Umbilical cord (tissue), 2 donors: ENCODE measurements at places on chromosomes 4 and X. TPM values are rescaled to one million over a fixed set of nuclear protein-coding genes. Genes with fewer than 3 reads are reported as not detected.

DNA sequence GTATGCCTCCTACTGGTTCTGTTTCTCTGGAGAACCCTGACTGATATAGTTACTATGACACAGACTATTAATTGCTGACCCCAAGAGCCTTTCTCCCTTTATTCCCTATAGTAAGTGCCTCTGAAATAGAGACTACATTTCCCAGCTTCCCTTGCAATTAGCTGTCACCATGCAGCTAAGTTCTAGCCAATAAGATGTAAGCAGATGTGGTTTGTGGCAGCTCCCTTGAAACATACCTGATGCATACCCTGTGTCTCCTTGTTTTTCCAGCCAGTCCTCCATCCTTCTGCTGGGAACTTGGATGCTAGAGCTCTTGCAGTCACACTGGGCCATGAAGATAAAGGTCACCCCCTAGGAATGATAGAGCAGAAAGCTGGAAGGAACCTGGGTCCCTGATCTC is 9.7 kb upstream of the TMEM165 start:
- no peak for DNase-seq

DNA sequence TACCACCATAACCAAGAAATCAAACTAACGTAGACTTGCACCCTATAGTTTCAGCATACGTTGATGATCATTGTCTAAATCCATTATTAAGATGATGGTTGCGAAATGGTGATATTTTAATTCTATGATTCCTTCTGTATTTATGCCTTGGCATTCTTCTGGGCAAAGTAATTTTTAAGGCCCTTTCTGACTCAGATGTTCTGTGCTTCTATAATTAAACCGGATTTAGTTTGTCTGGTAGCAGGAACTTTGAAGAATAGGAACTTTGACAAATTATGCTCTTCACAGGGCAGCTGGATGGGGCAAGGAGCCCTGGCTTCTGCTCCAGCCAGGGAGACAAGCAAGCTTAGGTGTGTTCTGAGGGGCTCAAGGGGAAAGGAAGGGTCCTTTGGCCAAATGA is 23.8 kb upstream of the PLAC1 start:
- no peak for DNase-seq

DNA sequence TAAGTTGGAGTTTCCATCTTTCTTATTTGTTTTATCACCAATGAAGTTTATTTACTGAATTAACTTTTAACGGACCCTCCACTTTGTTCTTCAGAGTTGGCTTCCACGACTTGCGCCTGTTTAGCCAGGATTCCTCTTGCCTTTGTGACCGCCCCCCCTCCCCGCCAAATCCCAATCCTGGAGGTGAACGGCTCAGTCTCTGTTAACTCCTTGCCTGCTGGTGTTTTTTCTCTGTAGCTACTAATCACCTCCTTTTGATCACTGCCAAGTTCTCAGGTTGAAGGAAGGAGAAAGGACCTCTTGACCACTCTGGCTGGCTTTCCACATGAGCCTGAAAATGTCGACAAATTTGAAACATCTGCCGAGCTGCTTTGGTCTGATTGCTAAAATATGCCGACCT is 46.8 kb upstream of the BCOR start:
- DNase-seq: no peak

- DNase-seq: no peak
Observed at GRCh38 chrX:2965965-2966364, 36.8 kb upstream of the ARSD start.

Gene CENPI
- total RNA-seq: 9.6 TPM

Gene RASSF6
- 4.1 TPM for total RNA-seq

Gene SNCA
- 86.4 TPM for total RNA-seq

Gene TBX22
- 2.4 TPM for total RNA-seq

GRCh38 chr4:29900336-29900735 is 819.8 kb upstream of the PCDH7 start:
- no peak for DNase-seq

Gene SLC49A3
- 3.6 TPM for total RNA-seq

Gene GABRE
- 94.1 TPM for total RNA-seq

Gene LINC00632
- 36.6 TPM for total RNA-seq

Gene PCDH10
- total RNA-seq: 30.6 TPM

Gene TCP11X2
- not detected for total RNA-seq

DNA sequence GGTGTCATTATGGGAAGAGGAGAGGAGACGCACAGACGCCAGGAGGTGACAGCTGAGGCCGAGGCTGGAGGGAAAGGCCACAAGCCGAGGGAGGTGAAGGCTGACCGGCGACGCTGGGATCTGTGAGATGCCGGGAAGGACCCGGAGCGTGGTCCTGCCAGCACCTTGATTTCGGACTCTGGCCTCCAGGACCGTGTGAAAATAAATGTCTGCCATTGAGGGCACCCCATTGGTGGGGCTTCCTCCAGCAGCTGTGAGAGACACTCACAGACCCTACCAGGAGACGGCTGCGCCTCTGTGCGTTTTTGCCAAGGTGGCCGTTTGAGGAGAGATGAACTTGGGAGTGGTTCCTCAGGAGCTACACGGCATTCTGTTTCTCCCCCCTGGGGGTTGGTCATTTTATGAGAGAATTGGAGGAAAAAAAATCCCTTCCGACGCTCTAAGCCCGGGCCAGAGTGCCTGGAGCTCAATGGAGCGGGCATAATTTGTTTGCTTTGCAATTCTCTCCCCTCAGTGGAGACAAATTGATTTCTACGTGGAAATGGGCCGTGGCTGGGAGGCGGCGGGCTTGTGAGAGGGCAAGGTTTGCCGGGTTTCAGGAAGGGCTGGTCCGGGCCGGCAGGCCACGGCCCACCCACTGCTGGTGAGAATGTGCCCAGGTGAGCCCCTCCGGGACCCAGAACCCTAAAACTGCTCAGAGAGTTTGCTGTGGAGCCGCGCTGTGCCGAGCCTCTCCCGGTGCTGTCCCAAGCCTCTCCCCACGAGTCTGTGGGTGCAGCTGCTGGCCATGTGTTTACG is 53.9 kb downstream of the CPZ start:
- no peak for DNase-seq

DNA sequence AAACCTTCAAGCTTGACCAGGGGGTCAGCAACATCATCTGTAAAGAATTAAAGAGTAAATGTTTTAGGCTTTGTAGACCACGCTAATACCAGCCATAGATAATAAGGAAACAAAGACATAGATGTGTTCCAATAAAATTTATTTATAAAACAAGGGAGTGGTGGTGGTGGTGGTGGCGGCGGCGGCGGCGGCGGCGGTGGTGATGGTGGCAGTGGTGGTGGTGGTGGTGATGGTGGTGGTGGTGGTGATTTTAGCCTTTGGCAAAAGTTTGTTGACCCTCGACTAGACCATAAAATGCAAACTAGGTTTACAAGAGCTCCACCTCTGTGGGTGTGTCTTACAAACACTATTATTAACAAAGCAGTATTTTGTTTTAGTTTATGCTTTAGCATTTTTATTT is 222.3 kb upstream of the SPOCK3 start:
- DNase-seq: no peak

- no peak for DNase-seq
Observed at GRCh38 chr4:89715631-89716030, 121.3 kb downstream of the SNCA start.

Gene TCEAL6
- not detected for total RNA-seq

DNA sequence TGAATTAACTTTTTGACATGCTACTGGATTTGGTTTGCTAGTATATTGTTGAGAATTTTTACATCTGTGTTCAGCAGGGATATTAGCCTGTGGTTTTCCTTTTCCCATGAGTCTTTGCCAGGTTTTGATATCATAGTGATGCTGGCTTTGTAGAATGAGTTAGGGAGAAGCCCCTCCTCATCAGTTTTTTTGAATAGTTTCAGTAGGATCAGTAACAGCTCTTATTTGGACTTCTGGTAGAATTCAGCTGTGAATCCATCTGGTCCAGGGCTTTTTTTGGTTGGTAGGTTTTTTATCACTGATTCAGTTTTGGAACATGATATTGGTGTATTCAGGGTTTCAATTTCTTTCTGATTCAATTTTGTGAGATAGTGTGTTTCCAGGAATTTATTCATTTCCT is 790.4 kb upstream of the GRID2 start:
- DNase-seq: no peak

Gene STAP1
- total RNA-seq: 5.5 TPM

DNA sequence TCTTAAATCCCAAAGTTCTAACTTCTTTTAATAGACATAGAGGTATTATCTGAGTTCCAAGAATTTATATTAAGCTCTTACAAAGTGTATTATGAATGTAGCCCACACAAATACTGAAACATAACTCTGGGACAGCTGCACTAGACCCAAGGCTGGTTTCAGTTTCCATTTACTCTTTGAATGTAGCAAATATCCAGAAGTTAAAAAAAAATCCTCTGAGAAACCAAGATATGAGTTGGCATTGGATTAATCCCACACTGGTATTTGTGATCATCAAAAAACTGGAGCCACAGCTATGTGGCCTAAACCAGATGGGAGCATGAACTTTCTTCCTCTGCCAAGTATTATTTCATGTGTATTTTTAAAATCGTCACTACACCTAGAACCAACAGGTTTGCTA is 23.6 kb upstream of the SMPX start:
- no peak for DNase-seq

DNA sequence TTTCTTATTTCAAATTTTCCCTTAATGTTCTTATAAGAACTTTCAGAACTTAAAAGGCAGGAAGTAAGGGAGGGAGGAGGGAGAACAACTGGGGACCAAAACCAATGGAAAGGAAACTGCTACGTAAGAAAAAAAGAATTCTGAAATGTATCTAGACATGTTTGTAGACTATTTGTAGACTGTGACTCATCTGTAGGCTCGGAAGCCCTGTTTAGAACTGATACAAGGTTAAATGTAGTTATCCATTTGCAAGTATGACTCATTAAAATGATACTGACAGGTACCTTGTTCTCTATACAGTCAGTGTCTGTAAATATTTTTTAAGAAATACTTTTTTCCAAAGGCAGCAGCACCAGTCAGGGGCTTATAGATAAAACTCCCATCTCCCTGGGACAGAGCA is 202.0 kb downstream of the DHX15 start:
- no peak for DNase-seq

GRCh38 chr4:166335256-166335938 is 462.4 kb downstream of the TLL1 start:
- no peak for DNase-seq

DNA sequence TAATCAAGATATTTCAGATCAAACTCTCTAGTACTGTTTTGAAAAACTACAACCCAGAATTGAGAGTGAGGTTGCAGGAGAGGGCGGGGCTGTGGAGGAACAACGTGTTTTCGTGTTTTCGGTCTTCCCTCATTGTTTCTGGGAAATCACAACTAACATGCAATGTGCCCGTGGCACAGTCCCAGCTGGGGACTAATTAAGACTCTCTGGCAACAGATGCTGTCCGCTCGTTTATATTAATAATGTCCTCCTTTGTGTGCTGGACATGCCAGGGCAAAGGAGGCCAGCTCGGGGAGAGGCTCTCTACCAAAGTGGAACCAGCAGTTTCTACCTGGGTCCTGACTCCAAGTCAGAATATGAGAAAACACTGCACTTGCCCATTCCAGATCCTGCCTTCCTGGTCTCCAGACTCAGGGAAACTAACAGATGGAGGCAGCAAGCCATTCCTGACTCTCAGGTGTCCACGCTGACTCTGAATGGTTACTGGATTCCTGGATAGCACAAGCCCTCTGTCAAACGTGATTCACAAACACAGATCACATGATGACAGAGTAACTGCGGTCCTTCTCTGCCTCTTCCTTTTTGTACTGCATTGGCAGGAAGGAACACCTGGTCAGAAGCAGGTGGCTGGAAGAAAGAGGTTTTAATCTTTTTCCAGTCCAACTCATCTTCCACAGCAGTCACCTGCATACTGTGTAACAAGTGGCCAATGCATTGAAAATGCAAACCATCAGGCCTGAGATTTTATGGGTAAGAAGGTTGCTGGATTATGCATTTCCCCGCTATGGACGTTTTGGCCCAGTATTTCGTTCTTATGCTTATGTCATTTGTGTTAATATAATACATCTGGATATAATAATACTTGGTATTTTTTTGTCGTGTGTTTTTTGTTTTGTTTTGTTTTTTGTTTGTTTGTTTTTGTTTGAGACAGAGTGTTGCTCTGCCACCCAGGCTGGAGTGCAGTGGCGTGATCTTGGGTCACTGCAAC is 65.0 kb downstream of the COQ2 start:
- DNase-seq: no peak

GRCh38 chrX:123588723-123589122 is 144.1 kb downstream of the THOC2 start:
- no peak for DNase-seq

Gene ADH1C
- total RNA-seq: 5.3 TPM

DNA sequence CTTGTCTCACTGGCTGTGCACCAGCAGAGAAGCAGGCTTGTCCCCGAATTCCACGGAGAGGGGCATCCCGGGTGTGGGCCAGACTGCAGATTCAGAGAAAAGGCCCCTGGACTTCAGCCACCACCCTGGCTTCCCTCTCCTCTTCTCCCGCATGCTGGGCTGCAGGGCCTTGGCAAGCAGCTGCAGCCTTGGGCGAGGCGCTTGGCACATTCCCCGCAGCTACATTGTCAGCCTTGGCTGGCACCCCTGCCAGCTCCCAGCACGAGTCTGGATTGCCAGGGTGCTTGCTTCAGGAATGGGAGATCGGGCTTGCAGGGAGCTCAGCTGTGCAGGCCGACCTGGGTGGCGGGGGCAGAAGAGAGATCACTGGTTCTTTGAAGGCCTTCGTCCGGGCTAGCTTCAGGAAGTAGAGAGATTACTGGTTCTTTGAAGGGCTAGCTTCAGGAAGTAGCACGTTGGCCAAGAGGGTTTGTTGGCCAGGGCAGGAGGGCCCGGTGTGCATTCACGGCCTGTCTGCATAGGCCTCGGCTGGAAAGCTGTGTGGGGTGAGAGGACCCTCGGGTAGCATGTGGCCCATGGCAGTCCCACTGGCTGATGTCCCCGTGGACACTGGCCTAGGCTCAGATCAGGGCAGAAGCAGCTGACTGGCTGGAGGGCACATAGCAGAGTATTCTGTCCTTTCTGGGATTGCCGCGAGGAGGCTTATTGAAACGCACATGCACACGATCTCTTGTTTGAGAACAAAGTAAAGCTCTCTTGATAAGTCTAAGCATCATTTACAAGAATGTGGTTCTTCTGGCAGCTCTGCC is 2.7 kb downstream of the ABCD1 start:
- no peak for DNase-seq

- DNase-seq: no peak
Observed at GRCh38 chr4:136017556-136017955, 1514.7 kb downstream of the PCDH18 start.
